Effector CD8-positive, alpha-beta T cell (primary cell): ENCODE measurements at places on chromosomes 16 and 17.

GRCh38 chr17:11668618-11669017 is 70.3 kb downstream of the DNAH9 start:
- no peak for DNase-seq

GRCh38 chr16:15950869-15951268 is 1.5 kb downstream of the ABCC1 start:
- no peak for DNase-seq

DNA sequence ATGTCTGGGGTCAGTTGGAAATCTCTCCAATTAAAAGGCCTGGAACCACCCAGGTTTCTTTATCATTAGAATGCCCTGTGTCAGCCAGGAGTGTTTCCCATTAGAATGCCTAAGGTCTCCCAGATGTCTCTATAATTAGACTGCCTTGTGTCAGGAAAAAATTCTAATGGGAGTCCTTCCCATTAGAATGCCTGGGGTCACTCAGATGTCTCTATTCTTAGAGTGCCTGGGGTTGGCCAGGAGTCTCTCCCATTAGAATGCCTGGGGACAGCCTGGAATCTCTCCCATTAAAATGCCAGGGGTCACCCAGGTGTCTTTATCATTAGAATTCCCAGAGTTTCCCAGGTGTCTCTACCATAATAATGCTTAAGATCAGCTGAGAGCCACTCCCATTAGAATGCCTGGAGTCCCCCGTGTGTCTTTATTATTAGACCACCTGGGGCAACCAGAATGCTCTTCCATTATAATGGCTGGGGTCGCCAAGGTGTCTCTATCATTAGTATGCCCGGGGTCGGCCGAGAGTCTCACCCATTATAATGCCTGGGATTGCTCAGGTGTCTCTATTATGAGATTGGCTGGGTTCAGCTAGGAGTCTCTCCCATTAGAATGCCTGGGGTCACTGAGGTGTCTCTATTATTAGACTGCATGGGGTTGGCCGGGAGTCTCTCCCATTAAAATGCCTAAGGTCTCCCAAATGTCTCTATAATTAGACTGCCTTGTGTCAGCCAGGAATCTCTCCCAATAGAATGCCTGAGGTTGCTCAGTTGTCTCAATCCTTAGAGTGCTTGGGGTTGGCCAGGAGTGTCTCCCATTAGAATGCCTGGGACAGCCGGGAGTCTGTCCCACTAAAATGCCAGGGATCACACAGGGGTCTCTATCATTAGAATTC is 2254.6 kb downstream of the TP53TG3F start:
- DNase-seq, result no peak

- no peak for DNase-seq
These were observed 26.8 kb upstream of the ENDOV start for GRCh38 chr17:80388175-80388574.

- DNase-seq, result no peak
These were observed 24.0 kb downstream of the IL21R start for GRCh38 chr16:27425961-27426360.
